ENCODE measurements at places on chromosomes 16 and 17.

DNA sequence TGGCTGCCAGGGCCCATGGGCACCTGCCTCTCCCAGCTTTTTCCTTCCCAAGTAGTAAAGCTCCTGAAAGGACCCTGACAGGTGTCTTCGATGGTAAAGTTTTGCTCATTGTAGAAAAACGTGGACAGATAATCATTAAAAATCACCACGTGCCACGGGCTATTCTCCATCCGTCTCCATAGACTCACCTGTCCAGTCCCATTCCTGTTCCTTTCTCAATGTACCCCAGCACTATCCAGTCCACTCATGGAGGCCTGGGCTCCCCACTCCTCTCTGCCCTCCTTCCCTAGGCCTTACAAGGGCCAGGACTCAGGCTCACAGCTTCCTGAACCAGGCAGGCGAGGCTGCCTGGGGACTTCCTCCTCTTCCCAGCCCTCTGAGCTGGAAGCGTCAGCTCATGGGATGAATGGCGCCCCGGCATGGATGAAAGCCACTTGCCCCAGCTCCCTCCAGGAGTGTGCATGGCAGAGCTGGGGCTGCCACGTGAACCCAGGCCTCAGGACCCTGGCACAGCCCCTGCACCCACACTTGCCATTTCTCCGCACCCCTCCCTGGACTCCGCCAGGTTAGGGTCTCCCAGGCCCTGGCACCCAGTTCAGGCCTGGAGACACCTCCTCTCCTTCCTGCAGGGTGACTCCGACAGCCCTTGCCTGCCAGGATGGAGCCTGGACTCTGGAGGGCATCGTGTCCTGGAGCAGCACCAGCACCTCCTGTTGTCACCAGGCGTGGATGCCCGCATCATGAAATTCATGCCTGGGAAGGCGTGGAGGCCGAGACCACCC lies 8.8 kb downstream of the CTRB1 start:
- no peaks in the 10 kb centered on the region for H3K36me3 ChIP-seq
- no peak overlapping the region for H3K4me3 ChIP-seq
- H3K4me1 ChIP-seq: no peaks in the 10 kb centered on the region
- DNase-seq: no peak
- H3K27me3 ChIP-seq: peaks cover 12% of the 10 kb centered on the region

- H3K27me3 ChIP-seq: no peaks in the 10 kb centered on the region
- H3K36me3 ChIP-seq: peaks cover 10% of the 10 kb centered on the region
- peaks cover 17% of the 10 kb centered on the region for H3K4me1 ChIP-seq
- H3K4me3 ChIP-seq: no peak overlapping the region
Measured at GRCh38 chr16:11045441-11045840, 101.1 kb downstream of the CLEC16A start.

DNA sequence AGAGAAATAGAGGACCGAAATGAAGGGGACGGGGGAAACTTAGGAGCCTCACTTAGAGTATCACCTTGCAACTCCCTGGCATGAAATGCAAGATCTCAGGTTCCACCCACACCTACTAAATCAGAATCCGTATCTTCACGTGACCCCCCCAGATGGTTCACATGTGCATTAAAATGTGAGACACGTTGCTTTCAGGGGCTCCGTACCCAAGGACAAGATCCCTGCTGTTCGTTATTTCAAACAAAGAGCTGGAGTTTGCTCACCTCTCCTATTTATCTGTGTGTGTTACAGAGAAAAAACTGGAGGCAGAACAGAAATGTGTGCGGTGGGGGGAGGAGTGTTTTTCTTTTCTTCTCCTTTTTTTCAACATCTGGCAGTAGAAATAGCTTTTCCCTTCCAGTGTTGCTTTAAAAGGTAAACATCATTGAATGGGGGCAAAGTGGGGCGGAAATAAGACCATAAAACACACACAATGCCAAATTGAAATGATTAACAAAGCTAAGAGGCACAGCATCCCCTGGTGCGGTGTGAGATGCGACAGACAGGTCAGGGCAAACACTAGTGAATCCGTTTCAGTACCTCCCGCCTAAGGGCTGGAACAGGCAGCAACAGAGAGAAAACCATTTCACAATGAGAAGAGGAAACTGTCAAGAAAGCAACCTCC lies 145.4 kb downstream of the SOX9 start:
- no peaks in the 10 kb centered on the region for H3K27me3 ChIP-seq
- no peaks in the 10 kb centered on the region for H3K36me3 ChIP-seq
- no peak overlapping the region for H3K27ac ChIP-seq
- no peak for DNase-seq
- no peak overlapping the region for H3K4me3 ChIP-seq

DNA sequence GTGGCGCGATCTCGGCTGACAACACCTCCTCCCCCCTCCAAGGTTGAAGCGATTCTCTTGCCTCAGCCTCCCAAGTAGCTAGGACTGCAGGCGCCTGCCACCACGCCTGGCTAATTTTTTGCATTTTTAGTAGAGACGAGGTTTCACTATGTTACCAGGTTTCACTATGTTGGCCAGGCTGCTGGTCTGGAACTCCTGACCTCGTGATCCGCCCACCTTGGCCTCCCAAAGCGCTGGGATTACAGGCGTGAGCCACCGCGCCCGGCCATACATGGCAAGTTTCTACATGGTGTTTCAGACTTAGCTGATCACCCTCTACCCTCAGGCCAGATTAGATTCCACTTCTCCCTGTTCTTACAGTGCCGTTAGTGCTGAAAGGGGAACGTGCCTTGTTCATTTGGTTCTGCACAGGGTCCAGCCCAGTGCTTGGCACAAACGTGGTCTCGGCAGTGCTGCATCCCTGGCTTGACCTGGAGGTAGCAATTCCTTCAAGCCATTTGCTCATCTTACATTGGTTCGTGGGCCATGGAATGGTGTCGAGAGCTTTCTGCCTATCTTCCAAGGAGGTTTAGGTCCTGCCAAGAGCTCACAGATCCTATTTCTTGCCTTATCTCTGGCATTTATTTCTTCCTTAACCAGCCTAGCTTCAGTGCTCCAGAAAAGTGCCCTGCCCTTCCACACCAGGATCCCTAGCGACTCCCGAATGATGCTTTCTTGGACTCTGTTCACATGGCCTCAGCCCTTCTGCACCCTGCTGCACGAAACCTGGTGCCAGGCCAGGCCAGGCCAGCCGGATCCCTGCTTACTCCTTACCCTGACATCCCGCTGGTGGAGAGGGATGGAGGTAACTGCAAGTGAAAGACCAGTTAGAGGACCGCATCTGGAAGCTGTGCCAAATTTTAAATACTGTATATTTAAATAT lies 14.8 kb upstream of the AURKB start:
- peaks cover 58% of the 10 kb centered on the region for H3K4me1 ChIP-seq
- H3K36me3 ChIP-seq: peaks cover 27% of the 10 kb centered on the region
- no peak overlapping the region for H3K27ac ChIP-seq
- DNase-seq: no peak
- no peaks in the 10 kb centered on the region for H3K27me3 ChIP-seq

- DNase-seq: no peak
- no peaks in the 10 kb centered on the region for H3K27me3 ChIP-seq
- H3K4me3 ChIP-seq: no peak overlapping the region
- no peak overlapping the region for H3K27ac ChIP-seq
- H3K36me3 ChIP-seq: peaks cover 15% of the 10 kb centered on the region
Measured at GRCh38 chr17:2241823-2242222, 61.8 kb downstream of the SMG6 start.

GRCh38 chr17:59004338-59005111 lies 102.2 kb downstream of the TRIM37 start:
- peaks cover 11% of the 10 kb centered on the region for H3K4me1 ChIP-seq
- DNase-seq: peak; percentile 66
- H3K4me3 ChIP-seq: no peak overlapping the region
- H3K36me3 ChIP-seq: peaks cover 3% of the 10 kb centered on the region

DNA sequence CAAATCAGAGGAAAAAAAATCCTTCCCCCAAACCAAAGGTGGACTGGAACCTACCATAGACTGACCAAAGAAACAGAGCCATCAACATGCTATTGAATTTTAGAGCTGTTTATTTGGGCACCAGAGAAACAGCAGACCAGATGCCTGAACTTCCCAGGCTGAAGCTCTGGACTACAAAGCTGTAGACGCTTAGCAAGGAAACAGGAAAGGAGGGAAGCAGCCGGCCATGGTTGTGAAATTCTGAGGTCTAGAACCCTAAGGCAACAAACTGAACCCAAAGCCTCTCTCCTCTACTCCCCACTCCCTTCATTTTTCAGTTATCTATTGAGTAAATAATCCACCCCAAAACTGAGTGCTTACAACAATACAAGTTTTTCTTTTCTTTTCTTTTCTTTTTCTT lies 45.4 kb upstream of the MEIOC start:
- H3K27me3 ChIP-seq: peaks cover 11% of the 10 kb centered on the region
- H3K4me1 ChIP-seq: no peaks in the 10 kb centered on the region
- no peak overlapping the region for H3K4me3 ChIP-seq
- no peak overlapping the region for H3K27ac ChIP-seq
- no peaks in the 10 kb centered on the region for H3K36me3 ChIP-seq

DNA sequence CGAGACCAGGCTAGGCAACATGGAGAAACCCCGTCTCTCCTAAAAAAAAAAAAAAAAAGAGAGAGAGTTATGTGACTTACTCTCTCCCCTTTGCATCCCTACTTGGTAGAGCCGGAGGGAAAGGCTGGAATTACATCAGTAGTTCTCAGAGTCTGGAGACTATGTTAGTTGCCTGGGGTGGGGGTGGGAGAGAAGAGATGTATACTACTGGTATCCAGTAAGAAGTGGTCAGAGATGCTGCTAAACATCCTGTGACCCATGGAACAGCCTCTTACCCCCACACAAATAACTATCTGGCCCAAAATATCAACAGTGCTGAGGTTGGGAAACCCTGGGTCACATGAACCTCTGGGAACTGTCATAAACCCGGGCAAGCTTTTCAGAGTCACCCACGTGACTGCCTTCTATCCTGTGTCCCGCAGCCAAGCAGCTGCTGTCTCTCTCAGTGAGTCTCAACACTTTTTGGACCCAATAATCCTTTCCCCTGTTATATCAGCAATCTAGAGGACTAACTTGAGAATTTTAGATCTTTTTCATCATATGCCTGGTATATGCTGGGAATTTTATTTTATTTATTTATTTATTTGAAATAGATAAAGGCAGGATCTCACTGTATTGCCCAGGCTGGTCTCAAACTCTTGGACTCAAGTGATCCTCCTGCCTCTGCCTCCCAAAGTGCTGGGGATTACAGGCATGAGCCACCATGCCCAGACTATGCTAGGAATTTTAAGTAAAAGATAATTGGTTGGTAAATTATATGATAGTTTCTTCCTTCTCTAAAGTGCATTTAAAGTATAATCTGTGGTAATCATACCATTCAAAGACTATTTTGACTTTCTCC lies 8.7 kb downstream of the EIF1 start:
- peaks cover 18% of the 10 kb centered on the region for H3K4me1 ChIP-seq
- H3K36me3 ChIP-seq: peaks cover 10% of the 10 kb centered on the region
- peaks cover 6% of the 10 kb centered on the region for H3K27me3 ChIP-seq
- H3K27ac ChIP-seq: peak overlapping the region; percentile 48
- H3K4me3 ChIP-seq: no peak overlapping the region

DNA sequence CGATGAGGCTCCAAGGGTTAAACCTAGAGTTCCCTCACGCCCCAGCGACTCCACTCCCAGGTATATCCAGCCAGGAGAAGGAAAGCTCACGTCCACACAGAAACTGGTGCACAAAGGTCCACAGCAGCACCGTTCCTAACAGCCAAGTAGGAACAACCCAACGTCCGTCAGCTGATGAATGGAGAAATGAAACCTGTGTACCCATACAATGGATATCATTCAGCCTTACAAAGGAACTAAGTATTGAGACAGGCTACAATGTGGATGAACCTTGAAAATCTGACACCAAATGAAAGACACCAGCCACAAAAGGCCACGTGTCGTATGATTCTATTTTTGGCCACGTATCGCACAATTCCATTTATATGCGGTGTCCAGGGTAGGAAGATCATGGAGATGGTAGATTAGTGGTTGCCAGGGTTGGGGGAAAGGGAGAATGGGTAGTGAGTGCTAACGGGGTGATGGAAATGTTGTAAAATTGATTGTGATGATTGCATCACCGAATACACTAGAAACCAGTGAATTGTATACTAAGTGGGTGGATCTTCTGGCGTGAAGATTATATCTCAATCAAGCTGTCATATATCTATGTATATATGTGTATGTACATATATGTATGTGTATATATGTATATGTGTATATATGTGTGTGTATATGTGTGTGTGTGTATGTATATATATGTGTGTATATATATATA lies 30.1 kb downstream of the NLRC3 start:
- no peaks in the 10 kb centered on the region for H3K27me3 ChIP-seq
- H3K27ac ChIP-seq: no peak overlapping the region
- no peak overlapping the region for H3K4me3 ChIP-seq
- H3K36me3 ChIP-seq: peaks cover 17% of the 10 kb centered on the region
- no peak for DNase-seq

DNA sequence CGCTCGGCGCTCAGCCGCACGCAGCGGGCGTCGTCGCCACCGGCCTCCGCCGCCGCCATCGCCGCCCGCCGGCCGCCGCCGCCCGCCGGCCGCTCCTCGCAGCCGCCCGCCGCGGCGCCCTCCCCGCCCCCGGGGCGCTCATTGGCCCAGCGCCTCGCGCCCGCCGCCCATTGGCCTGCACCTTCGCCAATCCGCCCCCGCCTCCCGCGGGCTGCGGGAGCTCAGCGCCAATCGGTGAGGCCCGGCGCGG lies at the start of gene PGP:
Gene PGP, minus strand, starts transcription at position 122 of the 250 bp plus-strand sequence. Its CDS starts 63 bp downstream, at position 59.
- peak within 1 kb of the TSS; percentile 90 for H3K4me3 ChIP-seq
- no peaks in the 10 kb centered on the region for H3K27me3 ChIP-seq
- peaks cover 17% of the 10 kb centered on the region for H3K4me1 ChIP-seq
- H3K27ac ChIP-seq: peak within 1 kb of the TSS; percentile 82
- DNase-seq: no peak

DNA sequence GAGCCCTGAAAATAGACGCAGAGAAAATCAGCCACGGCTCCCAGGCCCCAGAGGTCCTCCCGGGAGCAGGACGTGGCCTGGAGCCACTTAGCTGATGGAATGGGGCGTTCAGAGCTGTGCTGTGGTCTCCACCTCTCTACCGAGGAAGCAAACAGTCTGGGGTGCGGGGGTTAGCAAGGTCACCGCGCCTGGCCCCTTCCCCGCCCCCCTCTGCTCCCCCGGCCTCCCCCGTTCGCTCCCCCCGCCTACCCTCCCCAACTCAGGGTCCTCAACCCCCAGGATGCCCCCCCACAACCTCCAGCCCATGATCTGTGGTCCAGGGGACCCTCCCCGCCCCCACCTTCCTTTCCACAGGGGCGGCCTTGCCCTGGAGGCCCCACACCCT lies 20.6 kb upstream of the C1QTNF8 start:
- no peaks in the 10 kb centered on the region for H3K27me3 ChIP-seq
- no peak overlapping the region for H3K4me3 ChIP-seq
- H3K27ac ChIP-seq: no peak overlapping the region
- H3K4me1 ChIP-seq: no peaks in the 10 kb centered on the region
- H3K36me3 ChIP-seq: no peaks in the 10 kb centered on the region

Data from natural killer cell treated with Interleukin-12 subunit alpha and Interleukin-12 subunit beta and Interleukin-15 and Interleukin-18, amount 100 ng/mL, for 72 hours (primary cell).